ENCODE measurements at places on chromosomes 16 and 17. TPM values are rescaled to one million over a fixed set of nuclear protein-coding genes. Genes with fewer than 3 reads are reported as not detected.
A peak's percentile ranks its signal among the peaks of the same experiment; 100 is the strongest.

- no peak for DNase-seq
Measured at GRCh38 chr16:3494386-3494973, 809 bp downstream of the C16orf90 start.

DNA sequence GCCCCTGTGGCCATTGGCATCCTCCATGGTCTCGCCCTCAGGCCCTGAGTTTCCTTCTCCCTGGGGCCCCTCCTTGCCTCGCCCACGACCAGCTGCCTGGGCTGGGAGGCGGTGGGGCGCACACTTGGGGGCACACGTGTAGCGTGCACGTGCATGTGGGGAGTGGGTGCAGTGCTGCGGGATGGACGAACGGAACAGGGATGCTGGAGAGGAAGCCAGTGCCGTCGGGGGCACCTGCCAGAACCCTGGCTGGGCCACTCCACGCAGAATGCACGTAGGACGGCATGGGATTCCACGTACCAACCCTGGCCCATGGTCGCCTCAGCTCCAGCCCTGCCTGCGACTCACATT lies 80.4 kb downstream of the KLHDC4 start:
- no peak for DNase-seq

- no peak for DNase-seq
Measured at GRCh38 chr16:50393858-50394802, 25.3 kb upstream of the BRD7 start.

DNA sequence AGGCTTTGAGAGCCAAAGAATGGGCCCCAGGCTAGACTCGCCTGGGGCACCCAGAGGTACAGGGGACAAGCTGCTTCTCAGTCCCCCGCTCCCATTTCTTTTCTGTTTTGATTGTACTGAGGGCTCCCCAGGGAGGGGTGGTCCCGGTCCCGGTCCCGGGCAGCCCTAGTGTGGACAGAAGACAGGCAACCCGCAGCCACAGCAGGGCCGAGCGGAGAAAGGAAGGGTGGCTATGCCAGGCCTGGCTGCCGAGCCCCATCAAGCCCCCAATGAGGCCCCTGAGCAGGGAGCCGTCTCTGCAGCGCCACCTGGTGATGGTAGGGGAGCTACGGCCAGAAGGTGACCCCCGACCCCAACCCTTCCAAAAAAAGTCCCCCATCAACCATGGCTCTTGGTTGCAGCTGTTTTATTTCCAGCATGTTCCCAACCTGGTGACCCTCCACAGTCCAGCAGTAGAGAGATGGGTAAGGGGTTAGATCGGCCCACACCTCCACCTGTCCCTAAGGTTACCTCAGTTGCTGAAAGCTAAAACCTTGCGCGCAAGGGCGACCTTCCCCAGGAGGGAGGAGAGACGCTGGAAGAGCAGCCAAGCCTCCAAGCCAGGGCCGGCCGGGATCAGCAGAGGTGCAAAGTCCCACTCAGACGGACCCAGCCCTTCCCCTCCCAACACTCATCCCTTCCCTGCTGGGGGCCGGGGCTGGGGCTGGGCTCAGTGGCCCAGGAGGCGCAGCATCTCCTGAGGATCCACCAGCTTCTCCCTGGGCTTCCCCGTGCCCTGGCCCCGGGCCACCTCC lies 2.6 kb upstream of the GRIN2C start:
- DNase-seq, result peak; percentile 50

GRCh38 chr16:65619606-65620005 lies 497.7 kb upstream of the CDH11 start:
- DNase-seq, result no peak

DNA sequence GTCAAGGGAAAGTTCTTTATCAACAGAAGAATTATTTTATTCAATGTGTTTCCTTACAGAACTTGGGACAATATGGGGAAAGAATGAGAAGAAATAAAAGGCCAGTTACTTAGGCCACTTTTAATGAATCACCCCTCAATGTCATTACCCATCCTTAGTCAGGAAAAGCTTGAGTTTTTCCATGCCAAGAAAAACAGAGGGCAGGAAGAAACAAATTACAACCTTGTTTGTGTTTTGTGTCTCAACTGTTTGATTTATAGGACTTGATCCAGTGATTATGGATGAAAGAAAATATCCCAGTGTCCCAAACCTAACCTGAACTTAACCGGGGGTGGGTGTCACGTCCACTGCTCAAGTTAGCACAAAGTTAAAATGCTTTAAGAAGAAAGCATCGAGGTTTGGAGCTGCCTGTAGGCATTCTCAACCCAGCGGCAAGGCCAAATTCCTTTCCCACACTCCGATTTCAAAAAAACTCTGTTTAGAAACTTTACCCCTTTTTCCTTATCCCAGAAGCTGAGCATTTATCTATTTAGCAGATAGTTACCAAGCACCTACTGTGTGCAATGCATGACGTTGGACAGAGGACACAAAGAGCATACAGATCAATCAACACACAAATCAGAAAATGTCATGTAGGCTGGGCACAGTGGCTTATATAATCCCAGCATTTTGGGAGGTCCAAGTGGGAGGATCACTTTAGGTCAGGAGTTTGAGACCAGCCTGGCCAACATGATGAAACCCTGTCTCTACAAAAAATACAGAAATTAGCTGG lies 14.0 kb upstream of the CYB5B start:
- DNase-seq, result no peak

- DNase-seq, result no peak
Measured at GRCh38 chr17:7393613-7394451, 493 bp downstream of the PLSCR3 start.

DNA sequence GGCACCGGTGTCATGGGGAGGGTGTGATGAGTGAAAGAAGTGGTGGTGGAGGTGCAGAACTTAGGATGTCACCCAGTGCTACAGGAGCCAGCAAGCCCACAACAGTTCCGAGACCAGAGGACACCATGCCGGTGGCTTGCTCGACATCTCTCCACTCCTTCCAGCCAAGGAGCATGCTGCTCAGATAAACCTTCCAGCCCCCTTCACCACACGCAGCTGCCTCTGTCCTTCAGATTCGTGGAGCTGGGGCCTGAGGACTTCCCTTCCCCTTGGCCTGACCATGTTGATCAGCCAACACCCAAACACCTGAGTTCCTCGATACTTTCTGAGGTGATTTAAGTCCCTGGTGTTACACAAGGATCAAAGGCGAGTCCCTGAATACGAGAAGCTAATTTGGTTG lies 188.8 kb upstream of the FOXF1 start:
- DNase-seq, result no peak

DNA sequence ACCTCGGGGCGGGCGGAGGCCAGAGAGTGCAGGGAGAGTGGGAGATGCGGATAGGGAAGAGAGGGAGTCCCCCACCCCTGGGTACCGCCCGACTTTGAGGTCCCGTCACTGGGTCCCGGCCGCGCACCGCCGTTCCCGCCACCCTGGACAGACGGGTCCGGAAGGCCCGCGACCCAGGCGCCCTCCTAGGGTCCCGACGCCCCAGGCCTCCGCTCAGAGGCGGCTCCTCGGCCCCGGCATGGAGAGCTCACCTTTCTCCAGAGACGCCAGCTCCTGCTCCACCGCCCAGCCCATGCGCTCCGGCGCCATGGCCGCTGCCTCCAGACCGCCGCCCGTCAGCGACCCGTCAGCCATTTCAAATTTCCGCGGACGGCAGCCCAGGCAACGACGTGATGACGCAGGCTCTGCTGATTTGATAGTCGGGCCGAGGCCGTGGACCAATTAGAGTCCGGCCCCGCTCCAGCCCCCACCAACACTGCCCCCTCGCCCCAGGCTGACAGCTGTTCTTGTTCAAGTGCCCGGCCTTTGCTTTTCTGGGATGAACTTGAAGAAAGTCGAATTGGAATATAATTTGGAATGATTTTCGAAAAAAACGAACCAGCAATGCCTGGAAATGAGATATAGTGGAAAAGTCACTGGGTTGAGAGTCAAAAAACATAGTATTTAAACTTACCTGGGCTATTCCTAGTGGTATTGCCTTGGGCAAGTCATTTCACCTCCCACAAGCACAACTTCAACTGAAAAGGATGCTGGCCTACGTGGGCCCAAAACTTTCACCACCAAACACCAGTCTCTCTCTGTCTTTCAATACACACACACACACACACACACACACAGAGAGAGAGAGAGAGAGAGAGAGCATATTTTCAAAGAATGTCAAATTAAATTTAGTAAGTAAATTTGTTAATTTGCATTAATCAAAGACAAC lies at the start of gene SHCBP1:
TSS of gene SHCBP1 (minus strand) at position 374 of the 928 bp plus-strand sequence. CDS start at position 354, 20 bp downstream.
- peak; percentile 69 for DNase-seq

Gene IRF8
- 92.8 TPM for polyA plus RNA-seq

- DNase-seq, result no peak
Measured at GRCh38 chr16:60945225-60945624, 1091.0 kb downstream of the CDH8 start.

- no peak for DNase-seq
Measured at GRCh38 chr17:41437769-41438168, 3.0 kb downstream of the KRT38 start.

Gene KCNAB3
- not detected for polyA plus RNA-seq

- DNase-seq, result no peak
Measured at GRCh38 chr16:12460064-12460392, 343.7 kb downstream of the CPPED1 start.

Gene FBXW10B
- polyA plus RNA-seq, result not detected

Gene ARHGAP23
- not detected for polyA plus RNA-seq

- peak; percentile 39 for DNase-seq
Measured at GRCh38 chr17:41307647-41308046, 1.5 kb downstream of the KRTAP16-1 start.

- no peak for DNase-seq
Measured at GRCh38 chr17:42311240-42312034, 23.1 kb downstream of the STAT5A start.

Gene COG8
- polyA plus RNA-seq, result 36.6 TPM

DNA sequence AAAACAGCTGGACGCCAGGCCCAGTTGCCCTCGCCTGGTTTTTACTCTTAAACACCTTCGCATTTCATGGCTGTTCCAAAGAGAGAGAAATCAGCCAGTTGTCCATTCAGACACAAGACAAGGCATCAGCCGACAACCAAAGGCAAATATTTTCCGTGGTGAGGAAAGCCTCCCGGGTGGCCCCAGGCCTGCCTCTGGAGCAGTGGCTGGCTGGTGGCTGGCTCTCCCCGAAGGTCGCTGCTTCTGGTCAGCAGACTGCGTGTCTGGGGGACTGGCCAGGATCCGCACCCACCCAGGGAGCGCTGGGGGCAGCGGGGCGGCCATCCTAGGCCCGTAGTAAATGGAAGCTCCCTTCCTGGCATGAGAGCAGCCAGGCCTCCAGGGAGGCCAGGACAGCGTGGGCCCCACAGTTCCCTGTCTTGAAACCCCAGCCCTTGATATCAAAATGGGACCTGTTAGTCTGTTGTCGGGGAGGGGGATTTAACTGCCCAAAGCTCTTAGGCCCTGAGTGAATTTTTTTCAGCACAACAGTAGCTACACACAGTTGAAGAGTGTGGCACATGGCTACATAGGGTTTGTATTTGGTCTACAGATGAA lies 57.7 kb downstream of the SREBF1 start:
- DNase-seq, result no peak

- no peak for DNase-seq
Measured at GRCh38 chr16:583470-583814, 6.4 kb upstream of the RAB40C start.

DNA sequence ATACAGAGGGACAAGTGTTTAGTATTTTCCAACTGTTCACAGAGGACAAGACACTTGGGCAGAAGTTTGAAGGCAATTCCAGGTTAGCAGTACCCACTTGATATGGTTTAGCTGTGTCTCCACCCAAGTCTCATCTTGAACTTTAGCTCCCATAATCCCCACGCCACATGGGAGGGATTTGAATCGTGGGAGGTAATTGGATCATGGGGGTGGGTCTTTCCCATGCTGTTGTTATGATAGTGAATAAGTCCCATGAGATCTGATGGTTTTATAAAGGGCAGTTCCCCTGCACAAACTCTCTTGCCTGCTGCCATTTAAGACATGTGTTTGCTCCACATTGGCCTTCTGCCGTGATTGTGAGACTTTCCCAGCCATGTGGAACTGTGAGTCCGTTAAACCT lies 668.9 kb downstream of the MAF start:
- DNase-seq, result no peak

DNA sequence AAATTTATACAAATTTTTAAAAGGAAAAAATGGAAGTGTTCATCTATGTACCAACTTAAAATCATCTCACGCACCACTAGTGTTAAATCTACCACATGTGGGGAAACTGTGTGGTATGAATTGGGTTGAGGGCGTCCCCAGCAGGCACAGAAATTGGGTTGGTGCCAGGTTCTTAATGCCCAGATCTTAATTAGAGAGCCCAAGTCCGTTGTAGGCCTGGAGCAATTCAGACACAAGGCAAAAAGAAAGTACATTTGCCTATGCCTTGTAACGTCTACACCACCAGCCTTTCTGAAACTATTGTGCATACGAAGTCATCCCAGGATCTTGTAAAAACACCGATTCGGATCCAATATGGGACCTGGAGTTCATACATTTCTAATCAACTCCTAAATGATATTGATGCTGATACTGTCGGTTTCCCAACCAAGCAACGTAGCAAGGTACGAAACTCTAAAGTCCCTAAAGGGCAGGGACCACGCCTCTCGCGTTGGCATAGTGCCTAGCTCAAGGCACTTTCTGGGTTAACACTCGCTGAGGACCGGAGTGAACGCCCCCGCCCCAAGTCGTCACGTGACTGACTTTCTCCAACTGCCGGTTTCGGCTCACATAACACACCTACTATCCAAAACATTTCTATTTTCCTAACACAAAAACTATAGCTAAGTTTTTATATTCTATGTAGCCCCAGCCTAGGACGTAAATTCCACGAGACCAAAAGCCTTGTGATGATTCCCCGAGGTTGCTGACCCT lies 945 bp upstream of the UQCRC2 start:
- peak; percentile 74 for DNase-seq

GRCh38 chr16:30028438-30029076 lies 2.5 kb downstream of the TLCD3B start:
- peak; percentile 20 for DNase-seq

Gene KRT36
- polyA plus RNA-seq, result not detected

GRCh38 chr17:50161023-50161910 lies 4.5 kb upstream of the SGCA start:
- DNase-seq, result peak; percentile 95

Gene NF1
- 4.7 TPM for polyA plus RNA-seq

DNA sequence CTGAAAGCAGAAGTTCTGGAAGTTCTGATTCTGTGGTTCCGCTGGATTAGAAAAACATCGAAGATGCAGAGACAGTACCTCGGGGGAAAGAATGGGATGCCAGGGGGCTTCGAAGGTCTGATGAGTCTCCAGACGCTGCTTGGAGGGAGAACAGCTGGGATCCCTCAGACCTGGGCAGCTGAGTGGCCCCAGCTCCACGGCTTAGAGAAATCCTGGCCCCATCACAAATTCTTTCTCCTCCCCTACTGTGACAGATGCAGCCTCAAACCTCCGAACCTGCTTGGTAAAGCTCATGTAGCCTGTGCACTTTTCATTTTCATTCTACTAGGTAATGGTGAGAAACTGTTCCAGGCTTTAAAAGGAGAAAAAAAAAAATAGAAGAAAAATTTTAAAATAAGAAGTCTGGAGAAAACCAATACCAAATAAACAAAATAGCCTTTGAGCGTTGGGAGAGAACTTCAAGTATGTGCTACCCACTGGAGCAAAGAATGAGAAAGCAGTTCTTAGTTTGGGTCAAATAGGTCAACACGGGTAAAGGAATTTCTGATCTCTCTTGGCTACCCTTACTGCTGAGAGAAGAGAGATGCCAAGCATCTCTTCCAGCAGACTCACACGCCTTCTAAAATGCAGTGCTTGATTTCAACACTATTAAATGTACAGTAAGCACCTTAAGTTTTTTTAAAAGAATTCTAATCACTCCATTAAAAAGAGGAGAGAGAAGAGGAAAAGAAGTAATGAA lies 19.9 kb downstream of the MAF start:
- no peak for DNase-seq

- DNase-seq, result no peak
Measured at GRCh38 chr16:30004811-30005242, 6.0 kb downstream of the DOC2A start.

Gene ZNF267
- 11.3 TPM for polyA plus RNA-seq
